Left renal pelvis (tissue), 4 donors: ENCODE measurements at places on chromosomes 4 and X. TPM values are rescaled to one million over a fixed set of nuclear protein-coding genes. Genes with fewer than 3 reads are reported as not detected.

The ADH1A gene
- 0.79 TPM for polyA plus RNA-seq

The RAB41 gene
- polyA plus RNA-seq, result 0.74 TPM

The IQCM gene
- 0.21 TPM for polyA plus RNA-seq

The CFAP299 gene
- 1.1 TPM for polyA plus RNA-seq

The PWWP3B gene
- 3.0 TPM for polyA plus RNA-seq

The HSFX2 gene
- 0.78 TPM for polyA plus RNA-seq

The FGB gene
- polyA plus RNA-seq, result 122 TPM

DNA sequence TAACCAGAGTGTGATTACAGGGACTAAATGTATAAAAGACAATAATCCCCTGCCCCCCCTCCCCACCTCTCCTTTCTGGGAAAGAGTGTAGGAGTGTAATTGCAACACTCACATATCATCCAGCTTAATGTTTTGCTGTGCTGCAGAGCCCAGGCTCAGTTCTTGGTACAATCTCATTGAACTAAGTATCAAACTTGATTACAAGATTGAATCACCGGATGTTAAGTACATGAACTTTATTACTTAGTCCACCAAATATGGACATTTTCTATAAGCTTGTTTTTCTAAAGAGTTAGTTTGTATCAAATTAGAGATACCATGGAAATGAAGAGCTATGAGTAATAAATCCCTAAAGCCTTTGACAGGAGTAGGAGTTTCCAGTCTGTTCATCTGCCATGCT lies 559.1 kb downstream of the ZNF674 start:
- no peak for DNase-seq

DNA sequence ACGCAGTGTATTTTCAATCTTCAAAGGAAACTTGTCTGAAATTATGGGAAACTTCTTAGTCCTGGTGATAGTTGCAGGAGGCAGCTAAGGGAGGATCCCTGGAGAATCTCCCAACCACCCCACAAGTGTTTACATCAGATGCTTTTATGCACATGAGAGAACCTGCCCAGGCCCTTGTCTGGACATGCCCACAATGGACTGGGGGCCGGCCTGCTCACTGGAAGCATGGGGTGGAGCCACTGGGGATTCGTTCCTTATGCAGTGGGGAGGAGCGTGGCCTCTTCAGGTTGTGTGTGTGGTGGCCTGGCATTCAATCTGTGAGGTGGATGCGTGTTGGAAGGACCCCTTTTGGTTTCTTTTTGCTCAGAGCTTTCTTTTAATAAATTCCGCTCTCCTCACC lies 398.7 kb upstream of the PPP1R2C start:
- no peak for DNase-seq

GRCh38 chr4:186148336-186148975 lies 42.9 kb upstream of the CYP4V2 start:
- no peak for DNase-seq

GRCh38 chr4:16007471-16008095 lies 44.6 kb upstream of the FGFBP2 start:
- DNase-seq, result no peak

DNA sequence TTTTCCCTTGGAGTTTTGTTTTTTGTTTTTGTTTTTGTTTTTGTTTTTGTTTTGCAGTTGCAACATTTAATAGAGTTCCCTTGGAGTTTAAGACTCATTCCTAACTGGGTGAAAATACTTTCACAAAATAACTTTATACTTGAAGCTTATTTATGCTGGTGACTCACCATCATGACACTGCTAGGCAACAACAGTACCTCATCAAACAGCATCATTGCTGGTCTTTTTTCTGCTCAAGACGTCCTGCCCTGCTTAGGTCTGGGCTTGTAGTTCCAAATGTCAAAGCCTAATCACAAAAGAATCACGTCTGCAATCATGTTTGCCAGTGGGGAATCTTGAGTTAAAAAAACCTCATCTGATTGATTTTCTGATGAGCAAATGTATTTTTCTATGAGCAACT lies 105.7 kb upstream of the PRPS2 start:
- no peak for DNase-seq

DNA sequence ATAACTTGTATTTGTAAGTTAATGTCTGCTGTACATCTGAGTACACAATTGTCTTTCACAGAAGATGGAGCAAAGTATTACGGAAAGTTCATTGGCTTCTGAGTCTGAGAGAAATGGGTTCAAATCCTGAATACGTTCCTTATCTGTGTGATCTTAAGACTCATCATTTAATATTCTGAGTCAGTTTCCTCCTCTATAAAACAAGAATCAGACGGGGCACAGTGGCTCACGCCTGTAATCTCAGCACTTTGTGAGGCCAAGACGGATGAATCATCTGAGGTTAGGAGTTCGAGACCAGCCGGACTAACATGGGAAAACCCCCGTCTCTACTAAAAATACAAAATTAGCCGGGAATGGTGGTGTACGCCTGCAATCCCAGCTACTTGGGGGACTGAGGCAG lies 57.8 kb downstream of the APBB2 start:
- DNase-seq, result no peak

DNA sequence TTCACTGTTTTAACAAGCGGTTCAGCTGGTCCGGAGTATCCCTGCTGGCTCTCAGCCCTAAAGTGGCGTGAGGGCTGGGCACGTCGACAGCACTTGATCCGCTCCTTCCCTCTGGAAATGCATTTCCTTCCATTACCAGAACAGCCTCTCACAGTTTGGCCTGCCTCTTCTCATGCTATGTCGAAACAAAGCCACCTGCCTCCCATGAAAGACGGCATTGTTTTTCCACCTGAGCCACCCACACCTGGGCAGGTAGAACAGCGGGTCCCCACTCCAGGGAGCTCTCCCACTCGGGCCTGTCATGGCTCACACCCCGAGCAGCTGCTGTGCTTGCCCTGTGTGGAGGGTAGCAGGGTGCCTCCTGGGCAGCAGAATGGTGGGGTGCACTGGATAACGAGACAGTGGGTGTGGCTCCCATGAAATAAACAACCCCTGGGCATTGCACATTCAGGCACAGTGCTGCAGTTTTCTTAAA lies 86.2 kb downstream of the FHDC1 start:
- no peak for DNase-seq

- DNase-seq, result no peak
Measured at GRCh38 chrX:140318296-140318695, 186.6 kb downstream of the SOX3 start.

- no peak for DNase-seq
Measured at GRCh38 chr4:110705440-110705782, 82.5 kb upstream of the PITX2 start.

GRCh38 chrX:130343411-130343810 lies 3.7 kb downstream of the SLC25A14 start:
- DNase-seq, result no peak

DNA sequence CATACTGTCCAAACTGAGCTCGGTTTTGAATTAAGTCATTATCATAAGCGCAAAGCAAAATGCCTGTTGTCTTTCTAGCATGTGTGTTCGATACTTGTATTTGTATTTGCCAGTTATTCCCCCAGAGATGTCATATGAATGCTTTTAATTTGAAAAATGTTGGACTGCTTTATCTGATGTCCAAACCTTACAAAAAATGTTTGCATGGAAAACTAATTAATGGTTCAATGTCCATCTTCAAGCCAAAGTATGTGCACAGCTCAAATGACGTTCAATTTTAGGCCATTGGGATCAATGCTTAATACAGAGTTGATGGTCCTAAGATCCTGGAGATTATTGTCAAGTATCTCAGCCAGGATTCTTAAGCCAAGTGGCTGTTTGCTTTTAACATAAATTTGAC lies 17.2 kb upstream of the HPGDS start:
- no peak for DNase-seq

GRCh38 chr4:7193030-7193958 lies 956 bp downstream of the SORCS2 start:
- DNase-seq, result no peak

DNA sequence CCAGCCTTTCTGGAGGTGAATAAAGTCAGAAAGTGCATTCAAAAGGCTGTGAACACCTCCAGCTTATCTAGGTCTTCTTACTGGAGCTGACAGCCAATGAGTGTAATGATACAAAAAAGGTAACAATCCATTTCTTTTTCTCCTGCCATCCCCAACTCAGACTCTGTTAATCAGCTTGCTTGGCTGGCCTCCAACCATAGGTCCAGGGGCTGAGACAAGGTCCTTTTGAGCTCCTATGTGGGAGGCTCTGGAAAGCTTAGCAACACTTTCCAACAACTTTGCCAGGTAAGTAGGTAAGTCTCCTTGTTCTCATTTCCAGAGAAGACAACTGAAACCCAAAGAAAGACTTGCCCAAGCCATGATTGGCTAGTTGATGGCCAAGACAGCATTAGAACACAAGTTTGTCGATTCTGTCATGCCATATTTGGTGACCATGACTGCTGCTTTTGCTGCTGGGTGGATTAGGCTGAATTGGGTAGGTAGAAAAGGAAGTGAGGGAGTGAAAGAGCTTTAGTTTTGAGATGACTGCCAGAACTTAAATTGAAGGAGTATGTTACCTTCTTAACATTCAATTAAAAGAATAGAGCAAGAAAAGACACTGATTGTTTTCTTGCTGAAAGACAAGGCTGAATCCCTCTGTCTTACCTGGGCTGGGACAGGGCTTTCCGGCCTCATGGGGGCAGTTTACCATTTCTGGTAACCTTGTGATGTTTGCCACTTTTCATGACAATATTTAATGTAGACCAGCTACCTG lies 22.8 kb downstream of the VSIG4 start:
- DNase-seq, result no peak

DNA sequence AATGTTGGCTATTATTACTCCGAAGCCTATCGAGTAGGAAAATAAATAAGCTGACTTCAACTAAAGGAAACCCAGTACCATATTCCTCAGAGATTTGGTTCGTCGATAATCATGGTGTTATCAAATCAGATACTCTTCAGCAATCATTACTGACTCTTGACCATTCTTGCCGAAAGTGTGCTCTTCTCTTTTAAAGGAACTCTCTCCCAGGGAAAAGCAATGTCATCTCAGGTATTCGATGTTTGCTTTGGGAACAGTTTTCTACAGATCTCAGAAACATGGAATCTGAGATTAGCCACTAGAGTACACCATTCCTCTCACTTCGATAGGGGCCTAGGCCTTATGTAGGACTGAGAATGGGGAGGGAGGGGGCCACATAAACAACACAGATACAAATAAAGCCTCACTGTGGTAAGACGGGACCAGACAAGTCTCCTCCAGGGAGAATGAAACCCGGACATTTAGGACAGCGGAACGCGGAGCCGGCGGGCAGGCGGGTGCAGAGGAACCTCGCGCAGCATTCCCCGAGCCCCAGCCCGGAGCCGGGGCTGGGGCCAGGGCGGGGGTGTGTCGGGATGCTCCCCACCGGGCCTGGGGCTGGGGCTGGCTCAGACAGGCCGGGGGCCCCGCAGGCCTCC lies 581 bp downstream of the DNAJB14 start:
- peak; percentile 14 for DNase-seq

GRCh38 chr4:4481399-4481994 lies 60.4 kb downstream of the STX18 start:
- DNase-seq, result no peak

- no peak for DNase-seq
Measured at GRCh38 chrX:119762718-119763117, 4.3 kb downstream of the SOWAHD start.

DNA sequence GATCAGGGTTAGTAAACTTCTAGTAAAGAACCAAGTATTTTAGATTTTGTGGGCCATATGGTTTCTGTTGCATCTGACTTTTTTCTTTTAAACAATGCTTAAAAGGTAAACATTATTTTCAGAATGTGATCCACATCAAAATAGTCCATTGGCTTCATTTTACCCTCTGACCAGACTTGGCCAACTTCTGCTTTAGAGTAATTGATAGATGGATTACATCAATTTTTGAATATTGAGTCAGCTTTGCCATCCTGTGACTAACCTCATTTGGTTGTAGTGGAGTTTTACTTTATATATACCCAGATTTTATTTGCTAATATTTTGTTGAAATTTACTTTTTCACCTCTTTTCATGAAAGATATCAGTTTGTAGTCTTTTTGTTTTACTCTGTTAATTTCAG lies 559.8 kb downstream of the TLL1 start:
- DNase-seq, result no peak

DNA sequence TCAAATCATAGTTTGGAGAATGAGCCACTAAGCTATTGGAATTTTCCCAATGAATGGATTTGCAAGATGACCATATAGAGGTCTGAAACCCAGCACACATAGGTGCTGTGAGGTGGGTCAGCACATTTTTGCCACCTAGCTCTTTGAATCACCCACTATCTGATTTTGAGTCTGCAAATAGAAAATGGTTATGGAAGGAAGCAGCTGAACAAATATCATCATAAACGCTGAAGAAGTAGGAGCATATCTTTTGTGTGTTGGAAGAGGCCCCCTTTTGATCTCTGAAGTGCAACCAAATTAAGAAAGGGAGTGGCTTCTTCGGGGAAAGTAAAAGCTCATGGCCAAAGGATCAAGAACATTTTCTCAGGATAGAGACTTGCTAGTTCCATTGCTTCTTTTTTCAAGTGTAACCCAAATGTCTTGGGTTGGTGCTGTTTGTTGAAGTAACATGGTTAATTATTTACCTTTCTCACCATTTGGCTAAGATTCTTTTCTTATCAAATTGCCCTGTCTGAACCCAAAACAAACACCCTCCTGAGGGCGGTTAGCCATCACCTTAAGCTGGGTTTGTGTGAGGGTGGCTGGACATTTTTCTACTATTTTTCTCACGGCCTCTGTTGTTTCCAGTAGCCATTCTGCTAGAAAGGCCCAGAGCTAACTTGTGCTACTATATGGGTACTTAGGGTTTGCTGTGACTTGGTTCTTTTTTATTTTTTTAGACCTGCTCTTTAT lies 18.4 kb upstream of the SORBS2 start:
- DNase-seq, result no peak

DNA sequence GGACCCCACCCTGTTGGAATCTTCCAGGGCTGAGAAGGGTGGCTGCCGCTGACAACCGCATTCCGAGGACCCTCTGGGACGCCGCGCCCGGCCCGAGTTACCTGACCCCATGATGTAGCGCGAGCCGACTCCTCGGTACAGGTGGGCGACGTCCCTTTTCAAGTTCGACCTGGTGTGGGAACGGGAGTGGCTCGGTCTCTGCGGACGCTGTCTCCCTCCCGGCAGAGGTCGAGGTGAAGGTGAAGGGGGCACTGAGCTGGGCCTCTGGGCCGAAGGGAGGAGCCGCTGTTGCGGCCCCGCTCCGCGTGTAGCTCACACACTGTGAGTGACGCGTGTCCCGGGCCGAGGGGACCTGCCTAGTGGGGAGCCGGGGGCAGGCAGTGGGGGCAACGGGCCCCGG lies 4.5 kb downstream of the GTPBP6 start:
- DNase-seq, result no peak

GRCh38 chr4:38612646-38613414 lies 51.2 kb upstream of the KLF3 start:
- DNase-seq, result no peak
